ENCODE measurements at places on chromosomes 6 and 20.
A peak's percentile ranks its signal among the peaks of the same experiment; 100 is the strongest.

GRCh38 chr20:15185322-15185721 is 847.9 kb upstream of the FLRT3 start:
- no peak for DNase-seq

- no peak for DNase-seq
These were observed 296.4 kb downstream of the KHDRBS2 start for GRCh38 chr6:61989616-61990015.

- DNase-seq, result peak; percentile 69
These were observed 34.7 kb downstream of the MAN1A1 start for GRCh38 chr6:119314885-119315272.

DNA sequence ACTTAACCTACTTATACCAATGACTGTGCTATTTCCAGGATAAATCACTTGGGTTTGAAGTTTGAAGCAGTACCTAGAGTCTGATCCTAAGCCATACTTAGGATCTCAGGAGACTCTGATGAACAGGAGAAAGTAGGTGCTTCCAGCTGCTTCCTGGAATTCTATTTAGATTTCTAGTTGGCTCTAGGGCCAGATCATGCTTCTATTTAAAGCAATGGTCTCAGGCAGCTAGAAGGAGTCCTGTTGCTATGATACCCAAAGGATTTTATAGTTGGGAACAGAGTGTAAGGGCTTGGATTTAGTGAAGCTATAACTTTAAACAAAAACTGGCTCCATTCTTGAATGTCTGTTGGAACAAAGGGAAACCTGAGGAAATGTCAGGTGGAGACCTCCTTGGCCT is 52.4 kb upstream of the TINAG start:
- DNase-seq, result no peak
